ENCODE measurements at places on chromosomes 2 and 18.

- DNase-seq: peak; percentile 16
Measured at GRCh38 chr2:224984637-224985036, 57.6 kb downstream of the DOCK10 start.

DNA sequence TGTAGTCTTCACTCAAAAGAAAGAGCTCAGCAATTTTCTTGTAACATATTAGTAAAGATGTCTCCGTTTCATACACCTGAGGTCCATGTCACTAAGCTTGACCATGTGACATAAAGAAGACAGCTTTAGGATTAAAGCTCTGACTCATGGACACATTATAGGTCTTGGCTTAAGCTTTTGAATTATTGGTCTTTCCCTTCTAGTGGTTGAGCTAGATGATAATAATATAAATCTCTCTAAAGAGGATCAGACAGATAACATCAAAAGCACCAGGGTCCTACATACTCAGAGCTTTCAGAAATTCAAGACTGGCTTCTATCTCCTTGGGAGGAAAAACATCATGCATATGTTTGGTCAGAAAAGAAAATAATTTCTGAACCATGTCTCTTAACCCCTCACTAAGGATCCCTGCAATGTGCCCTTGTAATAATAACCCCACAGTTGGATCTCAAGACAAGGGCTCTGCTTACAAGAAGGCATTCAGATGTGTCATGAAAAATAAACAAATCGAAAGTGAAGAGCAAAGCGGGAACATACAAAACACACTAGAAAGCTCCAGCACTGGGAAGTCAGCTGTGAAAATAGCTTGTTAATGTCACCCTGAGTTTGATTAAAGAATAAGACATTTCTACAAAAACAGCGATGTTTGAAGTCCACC, 174.5 kb downstream of the PID1 start:
- DNase-seq: no peak

GRCh38 chr2:109170645-109171044, 41.6 kb downstream of the SH3RF3 start:
- no peak for DNase-seq

DNA sequence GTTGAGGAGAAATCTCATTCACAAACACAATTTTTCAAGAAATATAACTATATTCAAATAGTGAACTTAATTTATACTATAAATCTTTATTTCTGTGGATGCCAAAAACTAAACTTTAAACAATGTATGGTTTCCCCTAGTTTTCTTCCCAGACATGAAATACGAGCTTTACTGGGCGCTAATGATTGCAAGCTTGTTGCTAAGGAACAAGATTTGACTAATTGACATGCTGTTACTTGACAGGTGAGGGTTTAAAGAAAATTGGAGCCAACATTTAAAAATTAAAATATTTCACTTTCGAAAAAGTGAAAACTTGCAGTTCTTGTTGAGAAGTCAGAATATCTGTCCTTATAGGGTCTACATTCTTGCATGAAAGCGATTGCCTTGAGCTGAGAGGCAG, 381.0 kb downstream of the MEIS1 start:
- DNase-seq: no peak

Measured in SK-N-DZ (cell line).